ENCODE measurements at places on chromosomes 3 and 15.

GRCh38 chr3:16831846-16832245 lies 52.9 kb upstream of the PLCL2 start:
- DNase-seq, result no peak

GRCh38 chr3:160860346-160860745 lies 104.3 kb downstream of the PPM1L start:
- no peak for DNase-seq

- DNase-seq, result no peak
These were observed 11.3 kb downstream of the USF3 start for GRCh38 chr3:113685124-113685523.

- DNase-seq, result no peak
These were observed 27.3 kb upstream of the RAD18 start for GRCh38 chr3:8990266-8991215.

DNA sequence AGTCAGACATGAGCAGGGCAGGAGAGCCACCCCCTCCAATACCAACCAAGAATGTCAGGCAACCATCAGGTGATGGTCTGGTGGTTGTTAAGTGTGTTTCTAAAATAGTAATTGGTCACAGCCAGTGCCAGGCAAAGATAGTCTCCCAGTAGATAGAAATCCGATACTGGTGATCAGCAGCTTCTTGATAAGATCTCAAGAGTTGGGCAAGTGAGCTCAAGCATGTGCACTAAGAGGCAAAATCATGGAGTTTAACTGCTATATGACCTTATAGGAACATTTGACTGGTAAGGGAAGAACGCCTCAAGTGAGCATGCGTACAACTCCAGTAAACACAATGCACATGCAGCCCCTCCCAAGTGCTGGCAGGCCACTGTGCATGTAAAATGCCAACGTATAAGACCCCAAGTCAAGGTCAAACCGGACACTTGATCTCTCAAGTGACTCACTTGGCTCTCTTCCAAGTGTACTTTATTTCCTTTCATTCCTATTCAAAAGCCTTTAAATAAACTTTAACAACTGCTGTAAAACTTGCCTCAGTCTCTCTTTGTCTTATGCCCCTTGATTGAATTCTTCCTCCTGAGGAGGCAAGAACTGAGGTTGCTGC lies 36.0 kb upstream of the CBLB start:
- DNase-seq, result no peak

GRCh38 chr3:128906804-128907525 lies 27.5 kb downstream of the ACAD9 start:
- DNase-seq, result no peak

DNA sequence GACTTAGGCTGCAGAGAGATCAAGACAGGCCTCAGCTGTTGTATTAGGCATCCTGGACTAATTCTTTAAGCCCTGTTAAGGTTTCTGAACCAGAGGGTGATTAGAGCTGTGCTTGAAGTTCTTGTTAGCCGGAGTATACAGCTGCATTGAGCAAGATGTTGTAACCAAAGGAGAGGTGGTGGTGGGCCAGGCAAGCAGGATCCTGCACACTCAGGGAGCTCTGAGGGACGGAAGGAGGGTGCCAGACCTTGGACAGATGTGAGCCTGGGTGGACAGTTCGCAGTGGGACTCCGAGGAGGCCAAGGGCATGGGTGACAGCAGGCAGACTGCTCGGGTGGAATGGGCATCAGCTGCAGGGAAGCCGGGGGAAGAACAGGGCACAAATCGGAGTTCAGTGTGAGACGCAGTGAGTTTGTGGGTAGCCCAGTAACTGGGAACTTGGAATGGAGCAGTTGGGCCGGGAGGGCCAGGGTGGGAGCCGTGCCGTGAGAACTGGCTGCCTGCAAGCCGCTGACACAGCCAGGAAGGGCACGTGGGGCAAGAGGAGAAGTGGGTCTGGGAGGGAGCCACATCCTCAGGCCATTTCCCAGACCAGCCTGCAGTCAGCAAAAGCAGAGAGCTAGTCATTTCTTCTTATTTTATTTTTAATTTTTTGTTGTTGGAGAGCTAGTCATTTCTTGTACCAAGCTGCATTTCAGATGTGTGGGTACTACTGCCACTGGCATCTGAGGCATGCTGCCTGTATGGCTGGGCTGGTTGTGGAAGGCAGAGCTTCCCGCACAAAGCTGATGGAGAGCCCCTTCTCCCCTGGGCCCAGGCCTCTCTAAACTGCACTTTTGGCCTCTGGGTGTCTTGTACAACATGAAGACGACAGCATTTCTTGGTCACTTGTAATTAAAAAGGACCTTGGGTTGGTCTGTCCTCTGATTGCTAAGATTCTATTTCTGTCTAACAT lies 61.0 kb downstream of the PGPEP1L start:
- no peak for DNase-seq

- DNase-seq, result no peak
These were observed 210.3 kb upstream of the ONECUT1 start for GRCh38 chr15:53000409-53000808.

DNA sequence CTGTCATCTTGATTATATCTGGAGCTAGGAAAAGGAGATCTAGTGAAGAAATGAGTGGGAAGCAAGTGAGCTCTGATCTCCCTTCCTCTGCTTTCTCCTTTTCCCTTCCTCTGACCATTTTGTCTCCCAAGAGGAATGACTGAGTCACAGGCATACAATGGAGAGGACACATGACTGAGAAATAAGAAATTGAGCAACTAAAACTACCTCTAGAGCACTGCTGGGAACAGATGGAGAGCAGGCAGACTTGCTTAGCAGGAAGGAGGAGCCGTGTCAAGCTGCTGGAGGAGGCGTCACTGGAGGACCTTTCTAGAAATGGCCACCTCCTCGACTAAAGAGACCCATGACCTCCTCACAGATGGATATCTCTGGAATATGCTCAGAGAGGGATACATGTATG lies 66.9 kb upstream of the MYO5C start:
- no peak for DNase-seq

GRCh38 chr15:39860200-39860599 lies 59.9 kb downstream of the GPR176 start:
- DNase-seq, result no peak

DNA sequence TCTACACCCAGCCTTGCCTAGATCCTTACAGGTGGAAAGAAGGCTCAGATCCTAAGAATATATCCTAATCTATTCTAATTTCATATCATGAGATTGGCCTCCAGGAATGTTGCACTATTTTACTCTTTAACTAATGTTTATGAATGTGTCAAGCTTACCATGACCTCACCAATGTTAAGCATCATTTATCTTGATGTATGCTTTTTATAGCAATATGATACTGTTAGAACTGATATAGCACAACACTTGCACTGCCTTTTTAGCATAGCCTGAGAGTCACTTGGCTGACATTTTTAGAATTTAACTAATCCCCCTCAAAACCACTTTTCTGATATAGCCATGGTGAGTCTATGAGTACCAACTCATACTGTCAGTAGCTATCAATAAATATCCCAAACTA lies 191.5 kb upstream of the NR2F2 start:
- DNase-seq, result no peak

DNA sequence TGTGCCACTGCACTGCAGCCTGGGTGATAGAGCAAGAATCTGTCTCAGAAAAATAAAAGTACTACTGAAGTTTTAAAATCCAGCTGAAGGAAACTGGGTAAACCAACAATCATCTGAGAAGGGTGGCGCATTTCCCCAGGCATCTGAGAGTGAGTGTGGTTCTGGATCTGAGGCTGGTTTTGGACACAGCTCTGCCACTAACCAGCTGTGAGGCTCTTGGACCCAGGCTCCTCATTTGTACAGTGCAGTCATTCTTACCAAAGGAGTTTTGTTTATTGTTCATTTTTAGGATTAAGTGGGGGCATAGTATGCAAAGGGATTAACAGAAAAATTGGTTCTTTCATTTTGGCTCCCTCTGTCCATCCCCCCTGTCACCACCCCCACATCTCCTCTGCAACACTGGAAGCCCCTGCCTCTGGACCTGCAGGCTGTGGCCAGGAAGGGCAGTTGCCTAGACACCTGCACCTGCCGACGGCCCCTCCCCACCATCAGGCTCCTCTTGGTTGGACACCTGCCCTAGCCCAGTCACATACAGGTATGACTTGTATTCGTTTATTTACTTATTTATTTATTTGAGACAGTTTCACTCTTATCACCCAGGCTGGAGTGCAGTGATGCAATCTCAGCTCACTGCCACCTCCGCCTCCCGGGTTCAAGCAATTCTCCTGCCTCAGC lies 8.8 kb downstream of the NUP210 start:
- DNase-seq, result no peak

- DNase-seq, result no peak
These were observed 1.1 kb upstream of the GPR15 start for GRCh38 chr3:98530676-98531075.

- DNase-seq, result no peak
These were observed 57.2 kb upstream of the HEG1 start for GRCh38 chr3:125112981-125113380.

DNA sequence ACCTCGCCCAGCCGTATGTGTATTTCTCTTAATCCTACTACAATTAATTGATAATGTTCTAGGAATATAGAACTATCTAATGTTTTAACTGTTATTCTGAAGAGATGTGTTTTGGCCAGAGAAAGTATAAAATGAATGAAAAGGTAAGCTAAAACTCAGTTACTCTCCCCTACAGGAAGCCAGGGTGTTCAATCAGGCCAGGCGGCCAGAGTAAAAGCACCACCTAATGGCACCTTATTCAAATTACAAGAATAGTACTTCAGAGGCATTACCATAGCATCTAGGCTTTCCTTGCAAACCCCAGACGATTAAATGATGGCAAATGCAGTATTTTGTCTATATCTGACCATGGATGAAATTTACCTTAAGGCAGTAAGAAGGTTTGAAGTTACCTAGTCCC lies 10.4 kb downstream of the SLC12A8 start:
- no peak for DNase-seq

DNA sequence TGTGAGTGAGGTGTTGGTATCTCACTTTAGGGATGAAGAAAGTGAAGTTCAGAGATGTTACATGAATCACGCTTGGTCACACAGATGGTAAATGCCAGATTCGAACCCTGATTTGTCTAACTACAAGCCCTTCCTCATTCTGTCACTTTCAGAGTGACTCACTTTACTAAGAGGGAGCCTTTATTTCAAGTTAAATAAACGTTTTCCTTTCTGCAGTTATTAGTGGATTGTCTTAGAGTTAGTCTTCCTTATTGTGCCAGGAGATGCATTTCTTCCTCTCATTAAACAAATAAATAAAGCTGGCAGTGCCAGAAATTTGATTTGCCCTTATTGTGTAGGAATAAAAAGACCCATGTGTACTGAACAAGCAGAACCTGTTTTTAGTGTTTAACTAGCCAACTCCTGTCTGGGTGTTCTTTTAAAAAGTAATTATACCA lies 162.5 kb downstream of the AKAP13 start:
- DNase-seq, result no peak

- peak; percentile 38 for DNase-seq
These were observed 595 bp downstream of the DPH6 start for GRCh38 chr15:35545316-35545823.

- DNase-seq, result no peak
These were observed 27.7 kb downstream of the DLG1 start for GRCh38 chr3:197270558-197271317.

DNA sequence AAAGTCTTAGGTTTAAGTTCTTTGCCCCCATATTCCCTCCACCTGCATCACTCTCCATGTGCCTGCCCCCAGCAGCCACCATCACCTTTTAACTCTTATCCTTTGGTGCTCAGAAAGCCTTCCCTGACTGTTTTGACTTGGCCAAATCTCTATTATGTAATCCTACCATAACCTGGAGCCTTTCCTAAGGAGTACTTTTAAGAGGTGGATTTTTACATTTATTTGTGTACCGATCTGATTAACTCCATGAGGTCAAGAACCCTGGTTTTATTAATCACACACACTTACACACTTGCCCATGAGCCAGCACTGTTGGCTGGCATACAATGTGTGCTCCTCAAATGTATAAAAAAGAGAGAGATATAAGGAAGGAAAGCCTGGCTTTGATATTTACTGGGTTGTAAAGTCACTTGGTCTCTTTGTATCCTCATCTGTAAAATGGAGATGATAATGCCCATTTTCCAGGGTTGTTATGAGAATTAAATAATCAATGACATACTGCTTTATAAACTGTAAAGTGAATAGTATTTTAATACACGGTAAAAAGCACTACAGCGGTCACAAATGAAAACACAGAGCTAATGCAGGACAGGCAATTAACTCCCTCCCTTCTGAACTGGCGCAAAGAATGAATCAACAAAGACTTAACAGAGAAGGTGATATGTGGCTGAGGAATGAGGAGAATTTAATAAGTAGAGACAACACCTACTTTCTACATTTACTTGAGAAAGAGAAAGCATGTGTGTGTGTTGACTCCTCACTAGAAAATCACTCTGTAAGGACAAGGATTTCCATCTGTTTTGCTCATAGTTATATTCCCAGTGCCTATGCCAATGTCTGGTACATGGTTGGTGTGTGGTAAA lies 45.4 kb downstream of the ATP13A4 start:
- no peak for DNase-seq
